ENCODE measurements at places on chromosomes 3 and 15.

- DNase-seq, result no peak
Observed at GRCh38 chr15:72063186-72063585, 54.8 kb downstream of the MYO9A start.

DNA sequence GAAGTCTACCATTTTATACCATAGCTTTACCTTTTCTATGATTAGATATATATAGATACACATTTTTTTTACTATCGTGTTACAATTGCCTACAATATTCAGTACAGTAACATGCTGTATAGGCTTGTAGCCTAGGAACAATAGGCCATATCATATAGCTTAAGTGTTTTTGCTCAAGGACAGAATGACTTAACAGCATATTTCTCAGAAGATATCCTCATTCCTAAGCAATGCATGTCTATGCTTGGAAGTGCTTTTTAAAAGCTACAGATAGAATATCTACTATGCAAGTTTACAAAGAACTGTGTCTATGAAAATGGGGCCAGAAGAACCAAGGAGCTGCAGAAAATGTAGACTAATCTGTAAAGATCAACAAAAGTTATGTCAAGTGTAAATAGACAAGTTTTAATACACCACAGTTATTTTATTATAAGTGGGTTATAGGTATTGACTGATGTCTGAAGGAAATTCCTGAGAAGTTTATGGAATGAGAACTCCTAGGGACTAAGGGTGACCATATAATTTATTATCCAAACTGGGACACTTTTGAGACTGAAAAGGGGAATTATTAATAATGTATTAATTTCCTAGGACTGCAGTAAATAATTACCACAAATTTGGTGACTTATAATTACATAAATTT, 138.7 kb upstream of the TGFBR2 start:
- DNase-seq, result no peak

GRCh38 chr3:36480911-36481648, 100.8 kb downstream of the STAC start:
- no peak for DNase-seq

- no peak for DNase-seq
Observed at GRCh38 chr3:45781271-45781670, 15.1 kb downstream of the SLC6A20 start.

GRCh38 chr15:91853511-91853947, at the start of gene SLCO3A1:
TSS of gene SLCO3A1 (plus strand) at chr15:91853708.
- DNase-seq, result peak; percentile 58

All from SW480 (cell line).